Left renal cortex interstitium (tissue), 4 donors: ENCODE measurements at places on chromosomes 3 and 15.

- no peak for DNase-seq
Observed at GRCh38 chr3:160213191-160213590, 12.0 kb upstream of the C3orf80 start.

GRCh38 chr3:145767909-145768308, 393.1 kb downstream of the PLOD2 start:
- peak; percentile 2 for DNase-seq

GRCh38 chr3:55888282-55888885, 401.3 kb upstream of the WNT5A start:
- DNase-seq, result no peak

- no peak for DNase-seq
Observed at GRCh38 chr3:75272691-75273090, 391.4 kb upstream of the FRG2C start.

GRCh38 chr3:14602006-14602803, 49.4 kb upstream of the CCDC174 start:
- DNase-seq, result no peak

GRCh38 chr3:188531210-188531609, 377.3 kb downstream of the LPP start:
- DNase-seq, result no peak
